Cortex of kidney (tissue), 1 donor: ENCODE measurements at places on chromosomes 3 and 15.

- DNase-seq = no peak
These were observed 187.2 kb downstream of the SHQ1 start for GRCh38 chr3:72661115-72661457.

GRCh38 chr15:69377216-69377970, 36.8 kb upstream of the KIF23 start:
- DNase-seq = no peak

DNA sequence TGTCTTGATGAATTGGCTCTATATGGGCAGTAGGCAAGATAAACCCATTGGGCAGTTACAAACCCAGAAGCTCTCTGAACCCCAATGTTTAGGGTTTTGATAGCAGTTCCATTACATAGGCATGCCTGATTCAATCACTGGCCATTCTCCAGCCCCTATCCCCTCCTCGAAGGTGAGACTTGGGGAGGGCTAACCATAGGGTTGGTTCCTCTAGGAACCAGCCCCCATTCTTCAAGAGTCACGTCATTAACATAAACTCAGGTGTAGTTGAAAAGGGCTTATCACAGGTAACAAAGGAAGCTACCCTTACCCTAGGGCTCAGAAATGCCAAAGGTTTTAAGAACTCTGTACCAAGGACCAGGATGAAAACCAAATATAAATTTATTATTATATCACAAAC, 353.1 kb downstream of the ERC2 start:
- no peak for DNase-seq

- DNase-seq = no peak
These were observed 5.2 kb downstream of the LINS1 start for GRCh38 chr15:100596792-100597191.

- no peak for DNase-seq
These were observed 27.3 kb upstream of the NMB start for GRCh38 chr15:84685304-84685703.

DNA sequence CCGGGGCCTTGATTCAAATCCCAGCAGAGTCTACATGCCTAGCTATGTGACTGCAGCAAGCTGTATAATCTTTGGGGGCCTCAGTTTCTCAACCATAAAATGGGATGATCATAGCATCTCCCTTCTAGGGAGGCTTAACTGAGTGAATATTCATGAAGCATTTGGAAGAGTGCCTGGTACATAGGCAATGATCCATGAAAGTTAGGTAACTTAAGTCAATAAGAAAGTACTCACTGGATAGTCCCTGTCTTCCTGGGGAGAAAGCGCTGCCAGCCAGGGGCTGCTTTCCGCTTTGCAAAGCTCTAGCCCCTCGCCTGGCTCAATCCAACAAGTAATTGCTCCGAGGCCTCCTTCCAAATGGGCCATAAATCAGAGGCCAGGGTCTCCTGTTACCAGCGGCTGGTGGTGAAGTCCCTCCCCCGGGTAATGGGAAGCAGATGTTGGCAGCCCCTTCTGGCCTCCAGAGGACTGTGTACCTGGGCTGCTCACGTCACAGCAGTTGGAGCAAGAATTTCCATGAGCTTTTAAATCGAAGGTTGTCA, 521.9 kb upstream of the PROK2 start:
- DNase-seq = no peak

DNA sequence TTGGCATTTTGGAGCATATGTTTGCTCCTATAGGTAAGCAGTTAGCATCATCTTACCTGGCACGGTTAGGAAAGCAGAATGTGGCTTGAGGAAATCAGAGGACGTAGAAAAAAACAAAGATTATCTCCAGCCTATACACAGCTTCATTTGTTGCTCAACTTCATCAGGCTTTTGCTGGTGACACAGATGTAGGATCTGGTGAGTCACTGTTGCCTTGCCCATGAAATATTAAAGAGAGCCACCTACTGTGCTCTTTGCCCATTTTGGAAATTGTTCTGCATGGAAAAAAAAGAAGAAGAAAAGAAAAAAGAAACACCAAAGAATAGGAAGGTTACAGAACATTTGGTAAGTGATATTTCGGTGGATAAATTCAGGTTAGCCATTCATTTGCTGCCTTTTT, 3.8 kb downstream of the IL1RAP start:
- no peak for DNase-seq

GRCh38 chr3:15291589-15292541, 40.5 kb downstream of the SH3BP5 start:
- DNase-seq = no peak

DNA sequence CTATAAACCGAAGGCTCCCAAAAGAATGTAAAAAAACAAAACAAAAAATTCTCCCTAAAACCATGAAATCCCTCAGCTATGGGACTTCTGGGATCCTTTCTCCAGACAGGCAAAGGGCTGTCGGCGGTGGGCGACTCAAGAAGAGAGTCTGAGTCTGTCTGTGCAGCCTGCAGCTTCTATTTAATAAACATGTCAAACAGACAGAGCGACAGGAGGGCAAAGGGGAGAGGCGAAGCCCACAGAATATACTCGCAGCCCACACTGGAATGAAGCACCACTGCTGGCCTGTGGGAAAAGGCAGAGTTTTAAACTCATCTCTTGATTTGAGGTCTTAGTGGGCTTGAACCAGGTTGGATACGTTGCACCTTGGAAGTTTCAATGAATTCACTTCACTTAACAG, 40.2 kb downstream of the ISL2 start:
- DNase-seq = no peak

DNA sequence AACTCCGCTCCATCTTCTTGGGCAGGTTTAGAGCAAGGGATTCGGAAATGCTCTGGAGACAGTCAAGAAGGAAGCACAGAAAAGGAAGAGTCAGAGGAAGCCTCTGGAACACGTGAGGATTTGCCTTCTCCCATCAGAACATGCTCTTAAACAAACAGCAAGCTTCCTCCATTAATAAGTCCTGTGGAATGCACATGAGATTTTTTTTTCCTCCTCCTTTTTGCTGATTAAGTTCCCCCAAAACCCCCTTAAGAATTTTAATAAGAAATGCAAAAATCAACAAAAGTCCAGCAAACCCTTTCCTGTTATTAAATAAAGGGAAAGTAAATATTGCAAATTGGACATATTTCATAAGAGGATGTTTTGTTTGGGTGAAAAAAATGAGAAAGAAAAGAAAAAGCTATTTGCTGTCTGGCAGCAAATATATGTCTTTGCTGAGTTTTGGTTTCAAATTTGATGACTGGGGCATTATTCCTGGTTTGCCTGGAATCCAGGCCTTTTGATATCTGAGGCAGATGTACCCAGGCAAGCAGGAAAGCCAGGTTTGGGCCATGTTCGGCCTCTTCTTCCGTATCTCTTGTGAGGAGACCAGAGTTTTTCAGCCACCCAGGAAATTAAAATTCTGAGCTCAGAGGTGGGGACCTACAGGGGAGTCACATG, 7.9 kb upstream of the TSEN2 start:
- no peak for DNase-seq

GRCh38 chr15:75237316-75237982, 20.7 kb upstream of the GOLGA6C start:
- DNase-seq = no peak

DNA sequence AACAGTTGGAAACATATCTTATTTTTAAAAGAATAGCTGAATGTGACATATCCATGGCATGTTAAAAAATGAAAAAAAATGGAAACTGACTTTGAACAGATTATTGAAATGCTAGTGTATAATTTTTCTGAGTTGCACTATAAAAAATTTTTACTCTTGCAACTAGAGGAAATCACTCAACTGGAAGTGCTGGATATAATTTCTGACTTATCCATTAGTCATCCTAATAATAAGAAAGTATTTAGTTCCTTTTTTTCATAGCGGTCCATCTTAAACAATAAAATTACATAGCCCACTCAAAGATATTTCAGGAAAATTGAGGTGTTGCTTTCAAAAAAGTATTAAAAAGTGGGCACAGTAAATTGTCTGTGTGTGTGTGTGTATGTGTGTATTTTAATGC, 80.7 kb downstream of the MBNL1 start:
- no peak for DNase-seq

DNA sequence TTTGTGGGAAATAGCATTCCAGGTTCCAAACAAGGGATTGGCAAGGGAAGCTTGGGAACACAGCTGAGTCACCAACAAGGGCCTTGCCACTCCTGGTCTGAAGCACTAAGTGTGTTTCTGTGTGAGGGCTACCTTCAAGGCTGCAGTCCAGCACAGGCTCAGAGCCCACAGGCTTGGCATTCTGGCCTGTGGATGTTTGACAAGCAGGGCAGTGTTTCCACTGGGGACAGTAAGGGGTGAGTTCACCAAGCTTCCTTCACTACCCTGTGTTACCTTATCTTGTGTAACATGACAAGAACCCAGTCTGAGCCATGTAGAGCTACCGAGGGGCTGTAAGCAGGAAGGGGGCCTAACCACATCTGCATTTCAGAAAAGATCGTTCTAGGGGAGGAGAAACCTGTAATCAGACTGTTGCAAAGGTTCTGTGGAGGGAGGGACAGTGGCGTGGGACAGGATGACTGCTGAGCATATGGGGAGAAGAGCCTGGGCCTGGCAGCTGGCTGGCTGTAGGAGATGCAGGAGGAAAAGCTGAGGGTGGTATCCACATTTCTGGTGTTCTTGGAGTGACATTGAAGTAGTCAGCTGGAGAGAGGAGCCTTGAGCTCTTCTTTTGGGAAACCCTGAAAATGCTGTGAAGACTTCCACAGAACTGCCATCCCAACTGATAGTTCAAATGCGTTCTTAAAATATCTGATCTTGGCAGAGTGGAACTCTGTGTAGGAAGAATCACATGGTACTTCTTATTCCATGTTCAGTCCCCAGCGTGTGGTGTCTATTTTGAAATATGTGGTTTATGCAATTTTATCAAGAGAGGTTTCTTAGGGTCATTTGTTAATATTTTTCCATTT, 61.3 kb downstream of the CTDSPL start:
- no peak for DNase-seq

- DNase-seq = no peak
These were observed 29.9 kb downstream of the PDIA5 start for GRCh38 chr3:123096731-123097130.

GRCh38 chr15:62296756-62297507, 131.8 kb upstream of the C2CD4B start:
- DNase-seq = no peak

DNA sequence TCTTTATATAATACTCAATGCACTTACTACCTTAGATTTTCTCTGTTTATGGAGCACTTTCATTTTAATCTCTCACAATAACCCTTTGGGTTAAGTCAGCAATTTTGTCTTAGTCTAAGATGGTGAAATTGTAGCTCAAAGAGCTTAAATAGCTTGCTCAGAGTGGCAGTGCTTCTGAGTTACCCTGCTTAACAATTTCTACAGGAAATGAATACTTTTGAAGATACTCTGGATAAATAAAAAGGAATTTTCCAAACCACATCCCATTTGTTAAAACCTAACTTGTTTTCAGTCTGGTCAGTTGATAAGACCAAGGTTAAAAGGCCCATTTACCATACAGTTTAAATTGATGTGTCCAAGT, 37.2 kb downstream of the HMG20A start:
- no peak for DNase-seq

DNA sequence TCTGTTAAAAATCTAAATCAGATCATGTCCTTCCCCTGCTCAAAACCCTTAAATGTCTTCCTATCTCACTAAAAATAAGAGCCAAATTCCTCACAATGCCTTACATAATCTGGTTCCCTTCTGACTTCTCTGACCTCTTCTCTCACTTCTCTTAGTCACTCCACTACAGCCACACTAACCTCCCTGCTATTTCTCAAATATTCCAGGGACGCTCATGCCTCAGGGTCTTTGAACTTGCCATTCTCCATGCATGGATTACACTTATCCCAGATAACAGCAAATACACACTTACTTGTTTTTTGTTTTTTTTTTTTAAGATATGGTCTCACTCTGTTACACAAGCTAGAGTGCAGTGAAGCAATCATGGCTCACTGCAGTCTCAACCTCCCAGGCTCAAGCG, 8.5 kb downstream of the TP53BP1 start:
- no peak for DNase-seq

- DNase-seq = no peak
These were observed 101.7 kb downstream of the STAG1 start for GRCh38 chr3:136650461-136650860.

- DNase-seq = no peak
These were observed 9.6 kb upstream of the FSIP1 start for GRCh38 chr15:39792025-39792843.

- DNase-seq = no peak
These were observed 30.8 kb downstream of the LARP6 start for GRCh38 chr15:70823196-70823595.

DNA sequence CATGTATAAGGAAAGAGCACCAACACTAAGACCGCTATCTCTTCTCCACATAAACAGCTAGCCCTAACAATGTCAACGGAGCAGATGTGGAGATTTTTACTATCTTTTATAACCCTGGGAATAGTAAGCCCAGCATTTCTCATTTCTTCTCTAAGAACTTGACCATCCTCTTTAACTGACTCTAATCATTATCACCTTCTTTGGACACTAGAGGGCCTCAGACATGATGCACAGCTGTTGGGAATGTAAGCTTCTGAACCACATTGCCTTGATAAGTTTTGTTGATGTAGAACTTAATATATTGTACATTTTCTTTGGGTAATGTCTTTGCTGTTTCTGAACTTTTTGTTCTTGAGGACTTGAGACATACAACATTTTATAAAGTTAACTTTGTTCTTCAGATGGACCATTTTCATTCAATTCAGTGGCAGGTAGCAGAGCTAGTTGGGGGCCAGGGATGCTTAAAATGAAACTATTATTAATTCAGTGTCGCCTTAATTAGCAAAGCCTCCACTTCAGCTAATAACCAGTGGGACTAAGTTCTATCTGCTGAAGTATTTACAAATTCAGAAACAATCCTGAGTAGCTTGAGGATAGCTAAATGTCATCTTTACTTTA, 9.6 kb upstream of the TAGLN3 start:
- DNase-seq = no peak

GRCh38 chr15:72193836-72194396, 3.7 kb downstream of the GRAMD2A start:
- no peak for DNase-seq

DNA sequence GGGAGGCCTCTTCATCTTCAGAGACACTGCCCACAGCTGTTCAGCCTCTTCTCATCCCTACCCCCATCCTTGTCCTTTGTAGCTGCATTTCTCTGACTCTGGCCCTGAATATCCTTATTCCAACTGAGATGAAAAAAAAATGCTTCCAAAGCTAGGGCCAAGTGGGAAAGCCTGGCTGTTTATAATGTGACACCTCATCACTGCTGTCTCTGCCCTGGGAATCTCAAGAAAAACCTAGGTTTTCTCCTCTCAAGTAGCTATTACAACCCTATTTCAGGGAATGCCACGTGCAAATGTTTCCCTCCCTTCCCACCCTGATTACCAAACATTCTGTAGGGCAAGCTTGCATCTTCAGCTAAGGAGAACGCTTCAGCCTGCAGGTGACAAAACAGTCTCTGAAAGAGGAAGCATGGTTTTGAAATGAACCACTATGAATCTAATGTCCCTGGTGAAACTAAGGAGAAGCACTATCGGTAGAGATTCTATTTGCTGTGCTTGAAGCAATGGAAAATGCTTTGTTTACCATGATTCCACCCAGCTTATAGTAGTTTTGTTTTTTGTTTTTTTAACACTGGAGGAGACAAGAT, 65.4 kb downstream of the USF3 start:
- no peak for DNase-seq

GRCh38 chr3:15409239-15409638, 18.1 kb downstream of the METTL6 start:
- no peak for DNase-seq
